ENCODE measurements at places on chromosomes 1 and 21.

GRCh38 chr1:39103328-39104157, 77.4 kb downstream of the NDUFS5 start:
- no peak for DNase-seq

GRCh38 chr1:226979115-226979516, 39.0 kb downstream of the COQ8A start:
- no peak for DNase-seq

DNA sequence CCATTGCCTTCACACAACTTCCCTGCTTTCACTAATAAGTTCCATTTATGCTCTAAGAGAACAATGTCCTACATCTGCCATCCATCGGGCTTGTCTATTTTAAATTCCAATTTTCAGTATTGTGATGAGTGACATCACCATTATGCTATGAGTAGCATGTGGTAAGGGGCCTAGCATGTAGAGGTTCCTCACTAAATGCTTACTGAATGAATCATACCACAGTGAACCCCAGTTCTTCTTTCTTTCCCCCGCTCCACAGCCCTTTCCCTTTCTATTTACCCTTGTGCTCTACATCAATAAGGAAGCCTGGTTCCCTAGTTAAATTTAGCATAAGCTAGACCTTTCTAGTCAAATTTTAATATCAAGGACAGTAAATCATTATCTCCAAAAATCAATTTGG, 195.0 kb upstream of the RGS18 start:
- DNase-seq = no peak

DNA sequence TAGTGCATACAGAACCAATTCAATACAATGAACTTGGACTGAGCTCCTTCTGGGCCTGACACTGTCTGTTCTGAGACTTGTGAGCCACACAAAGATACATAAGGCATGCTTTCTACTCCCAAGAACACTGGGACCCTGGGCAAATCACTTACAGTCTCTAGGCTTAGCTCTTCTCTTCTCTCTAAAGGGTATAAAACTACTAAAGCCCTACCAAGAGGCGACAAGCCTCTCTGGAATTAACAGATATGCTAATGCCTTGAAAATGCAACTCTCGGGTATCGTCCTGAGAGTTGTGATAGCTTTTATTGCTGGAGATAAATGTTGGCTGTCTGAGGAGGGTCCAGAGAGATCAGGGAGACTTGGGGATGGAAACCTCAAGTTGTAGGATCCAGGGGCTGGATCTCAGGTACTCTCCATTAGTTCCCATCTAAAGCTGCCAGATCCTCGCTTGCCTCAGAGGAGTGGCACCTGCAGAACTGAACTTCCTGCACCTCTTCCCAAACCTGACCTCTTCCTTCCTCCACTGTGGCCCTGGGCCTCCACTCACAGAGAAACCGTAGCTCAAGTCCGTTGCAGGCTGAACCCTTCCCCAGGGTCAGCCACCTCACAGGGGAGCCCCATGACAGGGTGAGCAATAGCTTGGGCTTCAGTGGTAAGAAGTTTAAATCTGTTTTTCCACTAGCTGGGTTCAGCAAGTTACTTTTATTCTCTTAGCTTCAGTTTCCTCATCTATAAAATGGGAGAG, 11.5 kb upstream of the CFAP45 start:
- no peak for DNase-seq

DNA sequence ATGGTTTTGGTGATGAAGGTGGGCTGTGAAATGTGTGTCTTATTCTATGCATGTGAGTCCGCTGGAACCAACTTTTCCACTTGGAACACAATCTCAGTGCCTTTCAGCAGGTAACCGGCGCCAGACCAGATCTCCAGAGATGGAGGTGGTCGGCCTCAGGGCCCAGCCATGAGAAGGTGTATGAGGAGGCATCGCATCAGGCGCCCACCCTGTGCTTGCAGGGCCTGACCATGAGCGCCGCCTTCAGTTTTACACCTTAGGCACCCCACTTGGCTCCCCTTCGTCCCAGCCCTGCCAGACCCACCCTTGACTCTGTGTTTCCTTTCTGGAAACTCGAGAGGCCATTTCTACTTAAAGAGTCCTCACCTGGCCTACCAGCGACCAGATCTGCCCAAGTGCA, 48.6 kb upstream of the ATF3 start:
- DNase-seq = no peak

- no peak for DNase-seq
Observed at GRCh38 chr21:15140321-15141019, 75.7 kb upstream of the NRIP1 start.
